ENCODE measurements at places on chromosomes 3 and 15. TPM values are rescaled to one million over a fixed set of nuclear protein-coding genes. Genes with fewer than 3 reads are reported as not detected.

Gene PXYLP1
- 0.40 TPM for total RNA-seq

Gene SLC12A1
- not detected for total RNA-seq

Gene MITF
- 4.4 TPM for total RNA-seq

Gene PEX5L
- total RNA-seq, result not detected

Gene GRM7
- total RNA-seq, result under 0.01 TPM

Gene TERC
- 118 TPM for total RNA-seq

Gene CRYGS
- total RNA-seq, result 1.2 TPM

Gene SIAH2
- total RNA-seq, result 7.8 TPM

Gene NPAP1
- total RNA-seq, result not detected

Gene SCAANT1
- total RNA-seq, result 1.7 TPM

Gene NEO1
- 44.6 TPM for total RNA-seq

Gene CX3CR1
- not detected for total RNA-seq

Gene KNG1
- not detected for total RNA-seq

Gene DPH6
- total RNA-seq, result 7.8 TPM

Gene LYZL4
- not detected for total RNA-seq

Measured in lung microvascular endothelial cell (primary cell).